ENCODE measurements at places on chromosomes 12 and 14. TPM values are rescaled to one million over a fixed set of nuclear protein-coding genes. Genes with fewer than 3 reads are reported as not detected.

Gene MAP1LC3B2
- total RNA-seq: 1.5 TPM

Gene ZNF140
- 29.4 TPM for total RNA-seq

Gene PTPRQ
- not detected for total RNA-seq

Gene ANKRD33
- not detected for total RNA-seq

Gene SLC6A13
- not detected for total RNA-seq

Gene RNASE2
- total RNA-seq: 2.5 TPM

Gene TC2N
- 301 TPM for total RNA-seq

Gene DPPA3
- not detected for total RNA-seq

Gene PRR4
- 2.2 TPM for total RNA-seq

Gene DLGAP5
- not detected for total RNA-seq

DNA sequence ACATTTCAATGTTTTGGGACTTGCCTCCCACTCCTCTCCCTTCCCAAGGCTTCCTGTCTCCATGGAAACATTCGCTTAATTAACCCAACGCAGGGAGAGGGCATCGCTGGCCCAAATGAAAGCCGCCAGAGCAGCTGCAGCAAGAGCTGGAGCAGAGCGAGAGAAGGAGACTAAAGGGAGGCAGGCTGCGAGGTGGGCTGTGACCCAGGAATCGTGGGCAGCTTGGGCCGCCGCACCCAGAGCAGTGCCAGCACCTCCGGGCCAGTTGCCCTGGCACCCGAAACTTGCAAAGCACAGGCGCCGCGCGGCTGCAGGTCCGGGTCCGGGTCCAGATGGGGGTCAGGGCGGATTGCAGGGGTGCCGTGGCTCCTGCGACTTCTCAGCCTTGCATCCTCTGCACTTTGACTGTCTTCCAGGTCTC lies 43.5 kb upstream of the PTPRQ start:
- DNase-seq: no peak

DNA sequence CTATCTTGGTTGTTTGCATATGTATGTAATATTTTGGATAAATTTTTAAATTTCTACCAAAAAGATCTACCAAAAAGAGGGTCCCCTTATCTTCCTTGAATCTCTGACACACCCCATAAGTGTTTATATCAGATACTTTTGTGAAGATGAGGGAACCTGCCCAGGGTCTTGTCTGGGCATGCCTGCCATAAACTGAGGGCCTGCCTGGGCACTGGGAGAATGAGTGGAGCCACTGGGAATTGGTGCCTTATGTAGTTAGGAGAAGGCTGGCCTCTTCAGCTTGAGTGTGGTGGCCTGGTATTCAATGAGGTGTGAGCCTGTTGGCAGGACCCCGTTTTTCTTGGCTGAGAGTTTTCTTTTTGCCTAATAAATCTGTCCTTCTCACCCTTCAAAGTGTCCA lies 46.5 kb downstream of the OR9K2 start:
- DNase-seq: no peak

- DNase-seq: no peak
These were observed 69.8 kb downstream of the NCOR2 start for GRCh38 chr12:124497658-124498057.

DNA sequence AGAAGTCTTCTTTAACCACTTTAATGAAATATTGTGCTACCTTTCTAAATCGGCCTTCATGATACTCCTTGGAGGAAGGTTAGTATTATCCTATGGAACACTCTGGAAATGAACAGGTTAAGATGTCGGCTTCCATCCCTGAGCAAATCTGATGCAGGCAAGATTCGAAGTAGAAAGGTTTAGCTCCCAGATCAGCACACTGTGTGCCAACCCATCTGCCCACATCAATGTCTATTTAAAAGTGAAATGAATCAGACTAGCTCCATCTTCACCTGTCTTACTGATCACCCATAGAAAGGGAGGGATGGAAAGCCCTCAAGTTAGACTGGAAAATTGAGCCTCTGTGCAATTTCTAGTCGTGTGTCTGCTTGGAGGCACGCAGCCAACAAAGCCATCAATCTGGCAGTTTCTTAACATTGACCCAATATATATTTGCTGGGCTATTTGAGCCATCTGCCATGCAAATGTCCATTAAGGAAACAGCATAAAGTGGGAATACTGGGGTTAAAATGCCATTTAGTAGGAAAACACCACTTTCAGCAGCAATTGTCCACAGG lies 506.1 kb downstream of the RMST start:
- no peak for DNase-seq

DNA sequence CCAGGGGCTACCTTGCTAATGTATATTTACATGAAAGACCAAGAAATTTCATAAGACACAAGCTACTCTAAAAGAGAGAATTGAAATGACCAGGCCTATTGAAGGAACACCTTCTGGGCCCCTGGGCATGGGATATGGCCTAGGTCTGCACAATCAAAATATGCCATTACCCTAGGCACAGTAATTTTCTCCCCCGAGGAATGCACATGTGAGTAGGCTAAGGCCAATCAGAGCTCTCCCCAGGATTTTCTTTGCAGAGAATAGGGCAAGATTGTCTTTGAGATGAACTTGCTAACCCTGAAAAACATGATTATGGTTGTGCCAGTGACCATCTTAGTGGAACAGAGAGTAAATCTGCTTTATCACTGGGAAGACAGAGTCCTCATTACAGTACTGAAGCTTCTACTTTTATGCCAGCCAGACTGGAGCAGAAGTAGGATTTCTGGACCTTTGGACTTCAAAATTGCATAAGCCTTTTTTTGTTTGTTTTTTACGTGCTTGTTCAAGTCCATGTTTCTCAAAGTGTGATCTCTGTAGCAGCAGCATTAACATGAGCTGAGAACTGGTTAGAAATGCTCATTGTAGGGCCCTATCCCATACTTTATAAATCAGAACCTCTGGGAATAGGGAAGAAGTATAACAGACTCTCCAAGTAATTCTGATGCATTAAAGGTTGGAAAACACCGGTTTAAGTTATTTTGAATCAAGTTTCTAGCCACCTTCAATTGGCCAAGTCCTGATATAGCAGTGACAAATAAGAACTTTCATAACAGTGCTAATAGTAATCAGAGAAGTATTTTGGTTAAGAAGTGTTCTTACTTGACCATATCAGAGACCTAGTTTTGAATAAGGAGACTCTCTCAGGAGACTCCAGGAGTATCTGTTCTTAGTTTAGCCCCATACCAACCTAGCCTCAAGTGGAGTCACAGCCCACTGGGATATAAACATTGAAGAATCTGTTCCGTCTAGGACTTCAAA lies 112.9 kb downstream of the LMO3 start:
- no peak for DNase-seq

GRCh38 chr14:74960736-74961135 lies 5.3 kb upstream of the PGF start:
- no peak for DNase-seq

DNA sequence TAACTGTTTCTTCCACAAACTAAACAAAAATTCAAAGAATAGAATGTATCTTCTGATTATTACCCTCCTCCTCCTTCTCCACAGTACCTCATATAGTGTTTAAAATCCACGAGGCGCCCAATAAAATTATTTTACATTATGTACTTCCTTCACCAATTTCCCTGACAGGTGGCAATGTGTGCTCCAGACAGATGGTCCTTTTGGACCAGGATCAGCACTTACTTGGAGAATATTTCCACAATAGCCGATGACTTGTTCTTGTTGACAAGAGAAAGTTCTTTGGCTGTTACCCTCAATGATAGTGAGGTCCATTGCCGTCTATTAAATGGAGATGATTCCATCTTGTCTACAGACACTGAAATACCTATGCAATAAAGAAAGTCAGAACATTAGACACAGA lies 34.9 kb downstream of the LIMA1 start:
- no peak for DNase-seq

DNA sequence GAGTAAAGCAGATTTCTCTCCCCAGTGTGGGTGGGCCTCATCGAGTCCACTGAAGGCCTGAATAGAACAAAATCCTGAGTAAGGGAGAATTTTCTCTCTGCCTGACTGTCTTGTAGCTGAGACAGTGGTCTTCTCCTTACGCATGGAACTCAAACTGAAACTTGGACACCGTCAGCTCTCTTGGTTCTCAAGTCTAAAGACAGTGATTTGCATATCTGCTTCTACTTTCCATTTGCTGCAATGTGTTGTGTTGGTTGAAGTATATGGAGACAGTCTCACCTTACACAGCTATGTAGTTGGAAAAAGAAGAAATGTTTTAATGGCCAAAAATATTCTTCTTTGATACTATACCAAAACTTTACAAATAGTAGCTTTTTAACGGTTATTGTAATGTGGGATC lies 160.2 kb upstream of the LMNTD1 start:
- DNase-seq: no peak

- DNase-seq: no peak
These were observed 51.6 kb upstream of the PMCH start for GRCh38 chr12:102249079-102249841.

DNA sequence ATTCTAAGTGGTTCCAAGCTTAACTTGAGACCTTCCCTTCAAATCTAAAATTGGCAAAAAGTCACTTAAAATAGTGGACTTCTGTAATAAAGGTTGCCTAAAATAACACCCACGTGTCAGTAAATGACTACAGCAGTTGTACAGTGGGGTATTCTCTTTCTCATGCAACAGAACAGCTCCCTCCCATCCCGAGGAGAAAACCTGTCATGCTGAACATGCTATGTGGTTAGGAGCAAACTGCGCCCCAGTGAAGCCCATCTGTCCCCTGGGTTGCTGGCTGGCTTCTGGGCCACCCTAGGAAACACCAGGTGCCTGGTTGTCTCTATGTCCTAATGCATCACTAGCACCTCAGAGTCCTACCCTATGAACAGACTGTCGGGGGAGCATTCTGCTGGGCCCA lies 2.7 kb downstream of the BTBD6 start:
- no peak for DNase-seq

GRCh38 chr12:39902821-39903220 lies 203.1 kb downstream of the SLC2A13 start:
- DNase-seq: no peak

DNA sequence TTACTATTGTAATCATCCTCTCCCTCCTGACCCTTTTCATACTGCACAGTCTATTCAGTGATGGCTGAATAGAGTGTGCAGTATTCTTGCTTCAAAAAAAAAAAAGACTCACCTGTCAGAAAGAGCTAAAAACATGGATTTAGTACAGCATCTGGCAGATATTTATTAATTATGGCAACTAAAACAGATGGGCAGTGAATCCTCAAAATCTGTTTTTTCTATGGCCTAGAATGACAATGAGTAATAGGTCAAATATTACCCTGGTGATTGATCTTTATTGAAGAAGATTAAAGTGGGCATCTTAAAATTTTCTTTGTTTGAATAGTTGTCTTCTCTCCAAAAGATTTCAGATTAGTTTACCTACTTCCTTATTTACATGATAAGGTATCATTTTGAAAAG lies 543.6 kb downstream of the FOXG1 start:
- no peak for DNase-seq

- DNase-seq: no peak
These were observed 18.5 kb downstream of the KRT7 start for GRCh38 chr12:52251367-52252051.

GRCh38 chr12:117005417-117006046 lies 93.7 kb downstream of the TESC start:
- DNase-seq: no peak

- no peak for DNase-seq
These were observed 28.7 kb downstream of the FNTB start for GRCh38 chr14:65015391-65015790.

- DNase-seq: no peak
These were observed 89.2 kb downstream of the CRADD start for GRCh38 chr12:93766371-93766770.

- DNase-seq: no peak
These were observed 32.2 kb downstream of the RAB21 start for GRCh38 chr12:71786829-71787228.

DNA sequence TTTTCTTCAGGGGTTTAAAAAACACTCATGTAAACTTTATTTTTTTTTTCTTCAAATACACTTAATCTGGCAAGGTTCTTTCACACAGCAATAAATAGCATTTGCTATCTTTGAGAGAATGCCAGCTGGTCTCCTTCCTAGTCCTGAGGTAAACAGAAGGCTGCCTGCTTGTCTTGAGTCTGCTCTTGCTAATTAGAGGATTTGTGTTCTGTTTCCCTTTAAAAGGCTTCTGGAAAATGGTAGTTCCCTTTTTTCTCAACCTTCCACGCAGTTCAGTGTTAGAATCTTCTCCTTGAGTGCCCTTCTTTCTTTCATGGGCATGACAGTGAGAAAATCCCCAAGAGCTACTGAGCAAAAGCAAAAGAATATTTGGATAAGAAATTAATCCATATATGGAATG lies 92.3 kb upstream of the DCN start:
- no peak for DNase-seq

DNA sequence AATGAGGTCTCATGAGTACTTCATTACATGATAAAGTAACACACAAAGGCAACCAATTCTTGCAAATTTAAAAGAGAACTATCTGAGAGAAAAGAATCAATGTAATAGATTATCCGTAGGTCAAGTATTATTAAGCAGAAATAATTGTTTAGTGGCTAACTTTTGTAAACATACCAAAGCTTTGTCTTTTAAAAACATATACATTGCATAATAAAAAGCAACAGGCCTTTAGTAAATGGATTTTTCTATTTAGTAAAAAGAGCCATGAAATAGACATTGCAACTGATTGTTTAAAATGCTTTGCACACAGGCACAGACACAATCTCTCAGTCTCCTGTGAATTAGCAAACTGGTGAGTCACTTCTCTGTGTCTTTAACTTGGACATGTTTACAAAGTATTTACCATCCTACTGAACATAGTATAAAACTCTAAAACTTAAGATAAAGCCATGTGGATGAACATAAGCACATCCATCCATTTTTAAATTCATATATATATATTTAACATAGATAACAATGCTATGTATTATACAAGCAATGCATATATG lies 518.7 kb upstream of the MGAT4C start:
- DNase-seq: no peak

DNA sequence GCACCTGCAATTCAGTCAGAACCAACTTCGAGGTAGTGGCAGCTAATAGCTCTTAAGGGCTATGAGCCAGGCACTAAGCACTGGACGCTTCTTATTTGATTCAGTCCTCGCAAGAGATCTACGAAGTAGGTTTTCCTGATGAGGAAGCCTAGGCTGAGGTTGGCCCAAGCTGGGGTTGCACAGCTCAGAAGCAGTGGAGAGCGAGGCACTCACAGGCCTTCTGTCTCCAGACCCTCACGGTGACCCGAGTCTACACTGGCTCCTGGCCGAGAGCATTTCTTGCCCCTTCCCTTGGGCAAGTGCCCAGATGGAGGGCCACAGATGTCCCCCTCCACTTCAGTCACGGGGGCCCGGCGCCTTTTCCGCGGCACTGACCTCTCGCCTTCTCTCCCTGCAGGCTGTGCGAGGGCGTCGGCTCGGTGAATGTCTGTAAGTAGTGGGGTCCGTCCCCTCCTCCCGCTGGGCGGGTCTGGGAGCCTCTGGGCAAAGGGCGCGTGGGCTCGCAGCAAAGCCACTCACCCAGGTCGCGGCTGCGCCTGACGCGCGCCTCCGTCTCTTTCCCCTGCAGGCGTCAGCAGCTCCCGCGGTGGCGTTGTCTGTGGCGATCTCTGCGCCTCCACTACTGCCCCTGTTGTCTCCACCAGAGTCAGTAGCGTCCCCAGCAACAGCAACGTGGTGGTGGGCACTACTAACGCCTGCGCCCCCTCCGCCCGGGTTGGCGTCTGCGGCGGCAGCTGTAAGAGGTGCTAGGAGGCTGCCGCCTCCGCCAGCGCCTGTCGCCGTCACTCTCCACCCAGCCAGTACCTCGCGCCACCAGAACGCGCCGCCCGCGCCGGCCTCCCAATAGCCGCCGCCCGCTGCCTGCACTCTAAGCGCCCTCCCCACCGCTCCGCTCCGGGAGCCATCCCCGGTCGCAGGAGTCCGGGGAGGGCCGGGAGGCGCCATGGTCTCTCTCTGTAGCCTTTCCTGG lies 13.1 kb downstream of the KRT83 start:
- no peak for DNase-seq

GRCh38 chr14:88563845-88564244 lies 1.0 kb downstream of the ZC3H14 start:
- no peak for DNase-seq
